A549 treated with GW870086 at 1 μM for 4 hours (cell line): ENCODE measurements at places on chromosomes 12 and 14. TPM values are rescaled to one million over a fixed set of nuclear protein-coding genes. Genes with fewer than 3 reads are reported as not detected.

The DPF3 gene
- 0.05 to 0.30 TPM (median 0.15 TPM) in 4 of 5 replicates, not detected in the other for total RNA-seq

The C12orf56 gene
- 0.03 to 0.24 TPM (median 0.03 TPM) in 3 of 5 replicates, not detected in the others for total RNA-seq

The SLC25A47 gene
- not detected in 5 replicates for total RNA-seq

The PRB2 gene
- total RNA-seq = not detected in 5 replicates

The GLS2 gene
- total RNA-seq = 0.08 to 0.37 TPM (median 0.31 TPM) in 4 of 5 replicates, not detected in the other

The CDK4 gene
- 237 to 291 TPM (median 246 TPM) in 5 replicates for total RNA-seq

The HOXC10 gene
- 2.1 to 4.3 TPM (median 2.5 TPM) in 5 replicates for total RNA-seq

The CD27 gene
- not detected in 5 replicates for total RNA-seq

The KRT82 gene
- not detected in 5 replicates for total RNA-seq

The ESR2 gene
- total RNA-seq = 0.09 to 0.29 TPM (median 0.13 TPM) in 4 of 5 replicates, not detected in the other

The NELL2 gene
- total RNA-seq = 0.06 to 0.21 TPM (median 0.08 TPM) in 3 of 5 replicates, not detected in the others

The CLIP1 gene
- total RNA-seq = 29.5 to 46.5 TPM (median 37.8 TPM) in 5 replicates

The NFATC4 gene
- 0.06 to 0.47 TPM (median 0.31 TPM) in 3 of 5 replicates, not detected in the others for total RNA-seq

The REM2 gene
- 0.28 to 0.62 TPM (median 0.40 TPM) in 5 replicates for total RNA-seq

The CDC42BPB gene
- total RNA-seq = 58.4 to 85.0 TPM (median 79.3 TPM) in 5 replicates

The LHX5 gene
- 0.03 to 0.08 TPM (median 0.07 TPM) in 3 of 5 replicates, not detected in the others for total RNA-seq

The CDCA3 gene
- total RNA-seq = 70.8 to 86.2 TPM (median 80.8 TPM) in 5 replicates

The HSP90B1 gene
- total RNA-seq = 512 to 628 TPM (median 602 TPM) in 5 replicates

The COQ5 gene
- total RNA-seq = 26.2 to 29.6 TPM (median 28.6 TPM) in 5 replicates
